AG04449 (cell line): ENCODE measurements at places on chromosomes 6 and 20.
A peak's percentile ranks its signal among the peaks of the same experiment; 100 is the strongest.

GRCh38 chr6:27669295-27669623 lies 196.4 kb upstream of the ZNF184 start:
- DNase-seq = no peak

- DNase-seq = no peak
Measured at GRCh38 chr20:4335722-4336121, 320.4 kb upstream of the RNF24 start.

DNA sequence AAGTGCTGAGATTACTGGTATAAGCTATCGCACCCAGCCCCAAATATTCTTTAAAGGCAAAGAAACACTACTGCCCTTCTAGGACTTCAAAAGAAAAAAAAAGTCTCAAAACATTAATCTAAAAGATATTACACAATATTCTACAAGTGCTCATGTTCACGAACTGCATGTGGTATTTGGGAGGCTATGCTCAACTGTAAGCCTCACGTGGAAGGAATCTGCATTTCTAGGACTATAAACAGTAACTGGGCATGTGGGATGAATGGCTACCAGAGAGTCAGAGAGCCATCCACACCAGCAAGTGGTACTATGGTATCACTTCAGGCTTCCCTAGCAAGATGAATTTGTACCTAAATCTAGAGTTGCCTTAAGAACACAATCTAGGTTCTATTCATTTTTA lies 50.0 kb downstream of the FKBP5 start:
- DNase-seq = no peak

DNA sequence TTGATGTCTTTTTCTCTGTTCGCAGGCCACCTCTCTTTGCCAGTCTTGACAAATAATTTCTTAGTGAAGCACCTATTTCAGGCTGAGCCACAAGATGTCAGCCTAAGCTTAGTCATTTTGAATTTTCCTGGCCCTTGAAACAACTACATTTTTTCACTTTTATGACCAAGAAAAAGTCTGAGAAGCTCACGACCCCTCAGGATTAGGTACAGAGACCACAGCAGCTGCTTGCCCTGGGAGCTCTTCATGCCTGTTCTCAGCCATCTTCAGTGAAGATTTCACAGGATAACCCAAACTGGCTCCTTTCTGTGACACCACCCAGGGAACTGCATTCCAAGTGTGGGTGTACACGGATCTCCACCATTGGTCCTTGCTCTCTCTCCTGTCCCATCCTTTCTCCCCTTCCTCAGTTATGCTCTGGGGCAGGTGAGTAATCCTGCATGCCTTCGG lies 38.4 kb upstream of the SPTLC3 start:
- DNase-seq = no peak

GRCh38 chr6:89287351-89288028 lies 27.6 kb downstream of the GABRR2 start:
- no peak for DNase-seq

DNA sequence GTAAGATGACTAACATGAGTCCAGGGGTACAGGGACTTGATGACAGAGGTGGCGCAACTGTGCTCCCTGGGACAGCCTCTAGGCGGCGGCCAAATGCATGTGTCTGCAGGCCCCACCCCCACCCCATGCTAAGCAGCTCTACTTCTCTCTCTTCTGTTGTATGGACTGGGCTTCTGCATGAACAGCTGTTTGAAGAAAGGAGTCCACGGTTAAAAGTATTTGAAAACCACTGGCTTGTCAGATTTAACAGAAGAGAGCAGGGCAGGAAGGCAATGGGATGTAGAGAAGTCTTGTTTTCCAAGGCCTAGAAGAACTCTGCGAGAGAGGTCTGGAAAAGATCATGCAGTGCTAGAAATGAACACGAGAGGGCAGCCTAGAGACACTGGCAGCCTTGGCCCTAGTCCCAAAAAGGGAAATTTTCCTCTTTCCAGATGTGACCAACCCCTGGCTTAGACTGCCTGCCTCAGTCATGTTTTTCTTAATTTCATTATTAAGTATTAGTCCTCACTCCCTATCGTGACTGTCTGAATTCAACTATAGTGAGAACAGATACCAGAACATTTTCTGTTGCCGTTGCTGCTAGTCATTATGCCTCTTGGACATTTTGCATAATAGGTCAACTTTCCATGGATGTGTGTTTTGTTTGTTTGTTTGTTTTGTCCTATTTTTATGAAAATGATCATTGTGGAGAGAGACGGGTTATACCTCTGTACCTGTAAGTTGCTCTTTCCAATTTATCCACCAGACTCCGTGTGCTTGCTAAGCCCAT lies 265.0 kb downstream of the ADGRG6 start:
- no peak for DNase-seq

- no peak for DNase-seq
Measured at GRCh38 chr6:136058852-136059251, 191.3 kb downstream of the MTFR2 start.

- DNase-seq = no peak
Measured at GRCh38 chr6:41049521-41049920, 3.5 kb upstream of the APOBEC2 start.

- DNase-seq = no peak
Measured at GRCh38 chr6:106751501-106752252, 122.3 kb downstream of the QRSL1 start.

DNA sequence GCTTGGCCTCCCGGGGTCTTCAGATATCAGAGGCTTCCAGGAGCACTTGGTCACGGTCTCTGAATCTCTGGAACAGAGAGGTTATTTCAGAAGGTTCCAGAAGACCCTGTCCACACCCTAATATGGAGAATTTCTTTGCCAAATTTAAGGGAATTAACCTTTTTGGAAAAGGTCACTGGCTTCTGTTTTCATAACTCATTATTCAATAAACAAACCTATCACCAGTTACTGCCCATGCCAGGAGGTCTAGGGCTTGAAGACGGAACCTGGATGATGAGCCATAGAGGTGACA lies 507 bp upstream of the CST4 start:
- DNase-seq = no peak

DNA sequence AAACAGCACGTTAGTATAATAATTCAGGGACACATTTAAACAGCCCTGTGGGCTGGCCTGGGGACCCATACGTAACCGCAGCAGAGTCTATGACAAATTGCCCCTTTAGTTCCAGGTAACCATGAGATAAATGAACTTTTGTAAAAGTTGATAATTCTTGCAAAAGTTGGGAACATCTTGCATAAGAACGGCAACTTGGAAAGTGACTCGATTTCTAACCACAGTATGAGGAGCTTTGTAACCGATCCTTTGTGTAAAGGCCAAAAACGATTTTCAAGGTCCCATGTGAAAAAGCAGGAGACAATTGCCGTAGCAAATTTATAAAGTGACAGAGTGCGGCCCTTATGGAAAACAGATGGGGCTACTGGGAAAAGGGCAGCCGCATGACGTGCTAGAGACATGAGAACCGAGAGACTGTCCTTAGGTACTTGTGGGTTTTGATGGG lies 81.6 kb downstream of the PSMG4 start:
- DNase-seq = no peak

DNA sequence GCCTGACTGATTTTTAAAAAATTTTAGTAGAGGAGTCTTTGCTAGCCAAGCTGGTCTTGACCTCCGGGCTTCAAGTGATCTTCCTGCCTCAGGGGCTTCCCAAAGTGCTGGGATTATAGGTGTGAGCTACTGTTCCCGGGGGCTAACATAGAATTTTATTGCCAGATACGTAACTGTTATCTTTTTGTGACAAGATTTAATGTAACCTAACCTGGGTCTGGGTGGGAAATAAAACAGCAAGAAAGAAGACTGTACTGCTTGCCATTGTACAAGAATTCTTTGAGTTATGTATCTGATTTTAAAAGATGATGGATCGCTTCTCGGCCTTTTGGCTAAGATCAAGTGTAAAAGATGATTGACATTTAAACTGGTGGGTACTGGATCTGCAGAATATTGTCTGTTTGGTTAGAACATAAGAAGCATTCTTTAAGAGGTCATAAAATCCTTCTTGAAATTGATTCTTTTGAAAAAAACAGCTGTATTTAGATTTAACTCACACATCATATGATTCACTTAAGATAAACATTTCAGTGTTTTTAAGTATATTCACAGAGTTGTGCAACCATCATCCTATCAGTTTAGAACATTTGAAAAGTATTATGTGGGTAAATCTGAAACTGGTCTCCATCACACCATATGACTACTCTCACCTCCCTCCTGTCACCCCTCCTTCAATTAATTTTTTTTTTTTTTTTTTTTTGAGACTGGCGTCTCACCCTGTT lies 21.6 kb downstream of the TPX2 start:
- DNase-seq = no peak

DNA sequence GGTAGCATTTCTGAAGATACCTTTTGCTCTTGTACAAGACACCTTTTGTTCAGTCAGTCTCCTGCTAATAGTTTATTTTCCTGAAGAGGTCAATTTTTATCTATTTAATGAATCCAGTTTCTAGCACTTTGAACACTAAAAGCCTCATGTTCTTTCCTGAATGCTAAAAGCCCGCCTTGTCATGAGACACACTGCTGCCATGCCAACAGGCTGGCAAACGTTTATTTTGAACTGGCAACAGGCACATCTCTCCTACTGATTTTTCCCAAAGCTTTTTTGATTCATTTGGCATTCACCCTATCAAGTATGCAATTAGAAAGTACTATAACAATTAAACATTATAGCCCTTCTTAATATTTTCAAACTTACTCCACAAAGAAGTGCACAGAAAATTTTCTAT lies 421.2 kb upstream of the EYS start:
- no peak for DNase-seq

- DNase-seq = peak; percentile 5
Measured at GRCh38 chr20:9015984-9016324, 52.9 kb upstream of the PLCB4 start.

DNA sequence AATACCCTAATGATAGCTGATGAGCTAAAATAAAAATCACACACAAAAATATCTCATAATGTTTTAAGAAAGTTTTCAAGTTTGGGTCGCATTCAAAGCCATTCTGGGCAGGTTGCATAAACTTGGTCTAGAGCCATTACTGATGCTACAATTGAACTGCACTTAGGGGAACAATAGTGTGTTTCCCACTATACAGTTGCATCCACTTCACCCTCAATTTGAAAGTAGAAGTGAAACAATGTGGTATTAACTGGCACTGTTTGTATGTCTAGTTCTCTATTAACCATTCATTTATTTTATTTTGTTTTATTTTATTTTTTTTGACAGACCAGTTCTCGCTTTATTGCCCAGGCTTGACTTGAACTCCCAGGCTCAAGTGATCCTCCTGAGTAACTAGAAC lies 23.0 kb upstream of the STK38 start:
- no peak for DNase-seq

DNA sequence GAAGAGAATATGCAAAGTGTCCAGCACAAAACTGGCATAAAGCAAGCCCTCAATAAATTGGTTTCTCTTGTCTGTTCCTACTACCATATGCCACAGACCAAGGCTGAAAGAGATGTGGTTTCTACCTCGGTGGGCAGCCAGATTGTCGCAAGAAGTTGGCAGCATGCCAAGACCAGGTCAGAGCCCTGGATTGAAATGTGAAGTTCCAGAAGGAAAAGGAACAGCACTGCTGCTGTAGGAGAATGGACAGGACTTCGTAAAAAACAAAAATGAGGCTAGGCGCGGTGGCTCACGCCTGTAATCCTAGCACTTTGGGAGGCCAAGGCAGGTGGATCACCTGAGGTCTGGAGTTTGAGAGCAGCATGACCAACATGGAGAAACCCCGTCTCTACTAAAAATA lies 22.1 kb downstream of the MRPL14 start:
- DNase-seq = no peak

DNA sequence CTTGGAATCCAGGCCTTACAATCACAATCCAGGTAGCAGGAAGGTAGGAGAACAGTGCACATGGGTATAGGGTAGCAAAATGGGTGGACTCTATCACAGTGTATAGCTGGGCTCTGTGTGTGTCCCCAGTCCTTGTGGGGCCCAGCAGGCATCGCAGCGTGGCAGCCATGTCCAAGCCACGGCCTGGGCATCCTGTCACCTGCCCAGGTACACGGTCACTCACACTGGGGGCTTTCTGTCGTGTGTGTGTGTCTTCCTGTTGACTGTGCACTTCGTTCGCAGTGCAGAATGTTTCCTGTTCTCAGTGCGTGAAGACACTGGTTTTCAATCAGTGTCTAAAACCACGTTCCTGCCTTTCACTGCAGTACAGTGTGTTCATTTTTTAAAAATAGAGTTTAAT lies 523.2 kb upstream of the JARID2 start:
- no peak for DNase-seq

GRCh38 chr20:45833883-45834796 lies 541 bp downstream of the SNX21 start:
- no peak for DNase-seq

DNA sequence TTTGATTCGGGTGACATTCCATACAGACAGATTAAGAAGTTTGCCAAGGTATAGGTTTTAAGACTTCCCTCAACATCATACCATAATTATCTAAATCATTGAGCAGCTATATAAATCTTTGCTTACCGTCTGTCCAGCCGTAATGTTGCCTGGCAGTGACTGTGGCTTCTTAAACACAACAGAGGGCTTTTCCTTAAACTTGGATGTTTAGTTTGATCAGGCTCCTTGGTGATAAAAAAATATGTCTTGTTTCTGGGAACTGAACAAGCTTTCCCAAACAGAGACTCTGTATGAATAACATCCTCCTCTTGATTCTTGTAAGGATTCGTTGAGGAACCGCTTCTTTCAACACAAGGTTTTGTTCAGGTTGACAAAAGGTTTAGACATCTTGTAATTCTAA lies 130.9 kb downstream of the QKI start:
- no peak for DNase-seq

GRCh38 chr6:94071835-94072234 lies 652.5 kb upstream of the EPHA7 start:
- no peak for DNase-seq

DNA sequence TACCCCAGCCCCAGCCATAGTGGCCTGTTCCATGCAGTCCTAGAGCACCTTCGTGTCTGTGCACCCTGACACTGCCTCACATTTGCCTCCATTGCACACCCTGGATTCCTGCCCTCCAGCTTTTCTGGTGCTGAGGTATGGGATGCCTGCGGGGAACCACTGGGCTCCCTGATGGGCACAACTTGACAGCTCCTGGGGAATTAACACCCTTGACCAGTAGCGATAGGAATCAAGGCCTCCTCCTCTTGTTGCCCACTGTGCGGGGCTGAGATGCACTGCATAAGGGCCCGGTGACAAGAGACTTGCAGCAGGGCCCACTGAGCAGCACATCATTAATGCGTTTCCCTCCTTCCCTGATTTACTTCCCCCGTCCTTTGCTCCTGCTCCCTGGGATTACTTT lies 235.6 kb upstream of the MOCS1 start:
- DNase-seq = no peak

GRCh38 chr20:49420811-49421295 lies 61.6 kb downstream of the KCNB1 start:
- DNase-seq = no peak

GRCh38 chr6:48032151-48032550 lies 78.8 kb downstream of the PTCHD4 start:
- DNase-seq = peak; percentile 14

DNA sequence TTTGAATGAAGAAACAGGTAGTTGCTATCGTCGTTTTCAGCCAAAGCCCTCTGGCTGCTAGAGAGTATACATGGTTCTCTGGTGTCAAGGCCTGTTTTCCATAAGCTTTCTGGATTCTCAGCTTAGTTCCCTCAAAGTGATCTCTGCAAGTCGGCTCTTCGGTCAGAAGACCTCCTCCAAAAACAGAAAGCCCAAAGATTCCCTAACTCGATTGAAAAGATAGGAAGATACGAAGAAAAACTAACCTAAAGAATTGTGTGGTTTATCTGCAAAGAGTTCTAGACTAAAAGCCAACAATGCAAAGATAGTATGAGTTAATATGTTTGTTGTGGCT lies 545 bp upstream of the ASCC3 start:
- DNase-seq = no peak
